ENCODE measurements at places on chromosomes 3 and 15.

- no peaks in the 10 kb centered on the region for H3K36me3 ChIP-seq
- H3K27me3 ChIP-seq: peaks cover 36% of the 10 kb centered on the region
- H3K4me3 ChIP-seq: no peak overlapping the region
- DNase-seq: no peak
- no peaks in the 10 kb centered on the region for H3K4me1 ChIP-seq
- no peak overlapping the region for H3K27ac ChIP-seq
Observed at GRCh38 chr3:187946981-187947380, 201.7 kb upstream of the BCL6 start.

- no peaks in the 10 kb centered on the region for H3K27me3 ChIP-seq
- H3K36me3 ChIP-seq: no peaks in the 10 kb centered on the region
- peak overlapping the region; percentile 67 for H3K27ac ChIP-seq
- no peak for DNase-seq
- H3K4me1 ChIP-seq: peaks cover 13% of the 10 kb centered on the region
Observed at GRCh38 chr3:195259154-195259474, 11.8 kb downstream of the XXYLT1 start.

DNA sequence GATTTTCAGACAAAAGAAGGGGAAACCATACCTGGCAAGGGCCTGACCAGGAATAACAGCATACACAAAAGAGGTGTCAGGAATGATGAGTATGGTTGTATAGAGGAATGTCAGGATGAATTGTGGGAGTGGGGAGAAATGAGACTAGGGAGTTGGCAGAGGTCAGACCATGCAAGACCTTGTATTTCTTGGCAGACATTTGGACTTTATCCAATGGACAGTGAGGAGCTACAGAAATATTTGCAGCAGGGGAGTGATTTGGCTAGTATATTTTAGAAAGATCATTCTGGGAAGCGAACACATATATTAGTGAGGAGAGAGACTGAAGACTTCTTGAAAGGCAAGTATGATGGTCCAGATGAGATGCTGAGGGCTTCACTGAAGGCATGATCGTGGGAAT lies 25.4 kb upstream of the ALPK3 start:
- no peak for DNase-seq
- no peaks in the 10 kb centered on the region for H3K27me3 ChIP-seq
- no peak overlapping the region for H3K4me3 ChIP-seq
- H3K27ac ChIP-seq: no peak overlapping the region
- H3K36me3 ChIP-seq: peaks cover 78% of the 10 kb centered on the region
- peaks cover 21% of the 10 kb centered on the region for H3K4me1 ChIP-seq

DNA sequence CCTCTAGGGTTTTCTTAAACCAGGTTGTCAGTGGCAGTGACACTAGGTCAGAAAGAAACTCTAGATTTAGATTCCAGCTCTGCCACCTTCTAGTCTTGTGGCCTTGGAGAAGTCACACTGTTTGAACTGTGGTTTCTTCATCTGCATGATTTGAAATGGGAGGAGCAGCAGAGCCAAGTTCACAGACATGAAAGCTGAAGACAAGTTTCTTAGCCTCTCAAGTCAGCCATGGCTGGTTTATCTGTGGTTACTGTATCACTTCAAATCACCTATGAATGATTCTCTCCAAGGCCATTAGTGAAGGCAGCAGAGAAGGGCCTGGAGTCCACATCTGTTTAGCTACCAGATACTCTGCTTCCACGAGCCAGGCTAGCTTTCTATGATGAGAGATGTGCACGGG lies 15.6 kb downstream of the CLEC3B start:
- DNase-seq: no peak
- H3K4me1 ChIP-seq: no peaks in the 10 kb centered on the region
- no peak overlapping the region for H3K27ac ChIP-seq

DNA sequence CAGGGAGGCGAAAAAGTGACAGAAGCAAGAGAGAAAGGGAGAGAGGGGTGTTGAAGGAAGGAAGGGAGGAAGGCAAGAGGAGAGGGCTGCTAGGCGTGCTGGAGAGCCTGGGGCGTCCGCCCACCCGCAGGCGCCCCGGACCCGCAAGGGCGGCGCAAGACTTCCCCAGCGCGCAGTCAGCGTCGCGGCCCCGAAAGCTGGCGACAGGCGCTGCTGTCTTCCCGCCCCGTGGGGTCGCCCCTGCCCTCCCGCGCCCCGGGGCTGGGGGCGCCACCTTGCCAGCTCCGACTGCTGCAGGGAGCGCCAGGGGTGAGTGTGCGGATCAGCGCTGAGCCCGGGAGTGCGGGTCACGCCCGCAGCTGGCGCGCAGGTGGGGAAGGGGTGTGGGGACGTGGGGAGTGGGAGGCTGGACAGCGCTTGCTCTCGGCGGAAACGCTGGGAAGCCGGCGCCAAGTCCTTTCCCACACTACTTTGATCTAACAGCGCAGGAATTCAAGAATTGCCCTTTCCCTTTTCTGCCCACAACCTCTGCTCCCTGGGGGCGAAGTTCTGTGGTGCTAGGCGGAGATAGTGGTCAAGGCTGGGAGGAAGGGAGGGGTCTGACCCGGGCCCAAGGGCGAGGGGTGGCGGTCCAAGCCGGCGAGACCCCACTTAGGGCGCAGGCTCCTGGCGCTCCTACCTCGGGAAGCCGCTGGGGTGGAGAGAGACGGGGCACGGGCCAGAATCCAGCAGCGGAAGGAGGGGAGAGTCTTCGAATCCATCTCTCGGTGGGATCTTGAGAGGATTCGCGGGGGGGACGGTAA lies 266.1 kb downstream of the CGGBP1 start:
- H3K36me3 ChIP-seq: no peaks in the 10 kb centered on the region
- DNase-seq: peak; percentile 87
- H3K27me3 ChIP-seq: peaks cover 40% of the 10 kb centered on the region
- no peak within 1 kb of the TSS for H3K27ac ChIP-seq
- peak within 1 kb of the TSS; percentile 85 for H3K4me3 ChIP-seq
- H3K4me1 ChIP-seq: no peaks in the 10 kb centered on the region

GRCh38 chr15:54082836-54083492 lies 104.7 kb downstream of the UNC13C start:
- no peak overlapping the region for H3K27ac ChIP-seq
- H3K36me3 ChIP-seq: no peaks in the 10 kb centered on the region
- H3K4me1 ChIP-seq: no peaks in the 10 kb centered on the region
- H3K4me3 ChIP-seq: no peak overlapping the region
- peak; percentile 74 for DNase-seq

- peaks cover 24% of the 10 kb centered on the region for H3K36me3 ChIP-seq
- H3K27ac ChIP-seq: peak overlapping the region; percentile 62
- peaks cover 47% of the 10 kb centered on the region for H3K4me1 ChIP-seq
- no peaks in the 10 kb centered on the region for H3K27me3 ChIP-seq
Observed at GRCh38 chr3:50242851-50243542, 7.0 kb downstream of the GNAI2 start.

Data from endodermal cell (in vitro differentiated cells).